Stimulated activated CD4-positive, alpha-beta T cell treated with anti-CD3 and anti-CD28 coated beads, TNF-alpha, amount 100 ng/mL, for 4 hours (primary cell): ENCODE measurements at places on chromosomes 2 and 18.

DNA sequence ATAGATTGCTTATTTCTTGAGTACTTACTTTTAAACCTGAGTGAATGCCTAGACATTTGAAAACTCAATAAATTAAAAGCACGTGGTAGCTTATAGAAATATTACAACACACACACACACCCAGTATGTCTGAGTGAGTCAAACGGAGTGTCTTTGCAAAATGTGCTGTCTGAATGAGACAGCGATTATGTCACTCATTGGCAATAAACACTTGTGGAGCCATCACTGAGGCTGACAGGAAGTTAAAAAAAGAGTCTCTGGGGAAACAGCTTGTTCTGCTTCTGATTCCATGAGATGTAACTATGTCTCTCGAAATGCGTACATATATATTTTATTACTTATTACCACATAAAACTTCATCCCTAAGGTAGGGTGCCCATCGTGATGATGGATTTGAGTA lies 22.3 kb upstream of the VPS4B start:
- no peak for DNase-seq

- no peak for DNase-seq
Observed at GRCh38 chr18:34915046-34915445, 126.2 kb upstream of the MAPRE2 start.

- DNase-seq = no peak
Observed at GRCh38 chr2:158665536-158666302, 129.4 kb upstream of the DAPL1 start.

DNA sequence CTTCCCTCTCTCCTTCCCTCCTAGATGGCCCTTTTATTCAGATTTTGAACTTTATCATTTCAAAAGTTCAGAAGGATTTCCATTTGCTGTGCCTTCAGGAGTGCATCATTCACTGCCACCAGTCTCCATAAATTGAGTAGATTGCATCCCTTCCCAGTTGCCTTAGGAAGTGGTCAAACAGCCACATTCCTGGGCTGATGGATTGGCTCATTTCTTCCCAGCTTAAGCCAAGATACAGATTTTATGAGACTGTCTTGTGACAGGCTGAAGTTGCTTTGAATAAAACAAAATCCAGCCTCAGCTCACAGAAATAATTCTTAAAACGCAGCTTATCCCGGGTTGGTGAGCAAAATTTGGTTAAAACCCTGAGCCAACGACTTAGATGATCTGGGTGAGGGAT lies 9.8 kb downstream of the NRP2 start:
- no peak for DNase-seq

- no peak for DNase-seq
Observed at GRCh38 chr18:69897397-69898108, 50.1 kb downstream of the CD226 start.

DNA sequence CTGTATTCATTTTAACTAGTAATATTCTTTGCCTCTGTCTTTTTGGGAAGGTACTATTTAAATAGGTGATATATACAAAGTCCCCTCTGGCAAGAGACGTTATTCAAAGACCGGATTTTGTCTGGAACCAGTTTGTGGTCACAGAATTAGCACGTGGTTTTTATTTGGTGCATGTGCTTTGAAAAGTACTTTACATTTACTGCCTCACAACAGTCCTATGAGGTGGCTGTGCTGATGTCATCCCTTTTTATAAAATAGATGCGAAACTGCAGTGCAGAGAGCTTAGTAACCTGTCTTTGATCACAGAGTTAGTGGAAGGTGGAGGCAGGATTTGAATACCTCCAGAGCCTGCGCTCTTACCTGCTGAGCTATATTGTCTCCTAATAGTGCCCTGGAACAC lies 4.0 kb downstream of the LPIN1 start:
- DNase-seq = no peak

DNA sequence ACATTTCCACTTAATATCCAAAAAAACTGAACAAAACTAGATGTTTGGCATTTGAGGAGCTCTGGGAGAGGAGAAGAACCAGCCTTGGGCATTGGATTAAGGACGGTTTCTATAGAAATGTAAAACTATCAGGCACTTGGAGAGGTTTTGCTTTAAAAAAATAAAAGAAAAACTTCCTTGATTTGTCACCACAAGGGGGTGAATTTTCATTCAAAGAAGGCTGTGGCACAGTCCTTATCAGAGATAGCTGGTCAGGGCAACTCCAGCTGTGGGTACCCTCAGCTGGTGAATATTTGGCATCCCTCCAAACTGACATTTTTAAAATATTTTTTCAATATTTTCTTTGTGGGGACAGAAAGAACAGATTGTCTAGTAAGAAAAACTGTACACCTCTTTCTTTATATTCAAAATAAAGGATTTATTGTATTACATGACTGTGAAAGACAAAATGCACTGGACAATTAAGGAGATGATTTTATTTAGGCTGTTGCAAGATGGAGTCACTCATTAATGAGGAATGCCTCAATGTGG lies 46.1 kb upstream of the TBC1D8 start:
- DNase-seq = no peak

DNA sequence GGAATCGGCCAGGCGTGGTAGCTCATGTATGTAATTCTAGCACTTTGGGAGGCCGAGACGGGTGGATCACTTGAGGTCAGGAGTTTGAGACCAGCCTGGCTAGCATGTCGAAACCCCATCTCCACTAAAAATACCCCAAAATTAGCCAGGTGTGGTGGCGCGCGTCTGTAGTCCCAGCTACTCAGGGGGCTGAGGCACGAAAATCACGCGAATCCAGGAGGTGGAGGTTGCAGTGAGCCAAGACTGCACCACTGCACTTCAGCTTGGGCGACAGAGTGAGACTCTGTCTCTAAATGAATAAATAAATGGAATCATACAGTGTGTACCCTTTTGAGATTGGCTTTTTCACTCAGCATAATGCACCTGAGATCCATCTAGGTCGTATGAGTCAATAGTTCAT lies 19.4 kb upstream of the TTC39C start:
- no peak for DNase-seq

- no peak for DNase-seq
Observed at GRCh38 chr2:197707316-197708213, 2.4 kb downstream of the MARS2 start.

GRCh38 chr2:240178564-240178963 lies 38.1 kb upstream of the OTOS start:
- no peak for DNase-seq

- DNase-seq = no peak
Observed at GRCh38 chr2:23944527-23944926, 4.3 kb downstream of the UBXN2A start.
